ENCODE measurements at places on chromosomes 12 and 14. TPM values are rescaled to one million over a fixed set of nuclear protein-coding genes. Genes with fewer than 3 reads are reported as not detected.
A peak's percentile ranks its signal among the peaks of the same experiment; 100 is the strongest.

DNA sequence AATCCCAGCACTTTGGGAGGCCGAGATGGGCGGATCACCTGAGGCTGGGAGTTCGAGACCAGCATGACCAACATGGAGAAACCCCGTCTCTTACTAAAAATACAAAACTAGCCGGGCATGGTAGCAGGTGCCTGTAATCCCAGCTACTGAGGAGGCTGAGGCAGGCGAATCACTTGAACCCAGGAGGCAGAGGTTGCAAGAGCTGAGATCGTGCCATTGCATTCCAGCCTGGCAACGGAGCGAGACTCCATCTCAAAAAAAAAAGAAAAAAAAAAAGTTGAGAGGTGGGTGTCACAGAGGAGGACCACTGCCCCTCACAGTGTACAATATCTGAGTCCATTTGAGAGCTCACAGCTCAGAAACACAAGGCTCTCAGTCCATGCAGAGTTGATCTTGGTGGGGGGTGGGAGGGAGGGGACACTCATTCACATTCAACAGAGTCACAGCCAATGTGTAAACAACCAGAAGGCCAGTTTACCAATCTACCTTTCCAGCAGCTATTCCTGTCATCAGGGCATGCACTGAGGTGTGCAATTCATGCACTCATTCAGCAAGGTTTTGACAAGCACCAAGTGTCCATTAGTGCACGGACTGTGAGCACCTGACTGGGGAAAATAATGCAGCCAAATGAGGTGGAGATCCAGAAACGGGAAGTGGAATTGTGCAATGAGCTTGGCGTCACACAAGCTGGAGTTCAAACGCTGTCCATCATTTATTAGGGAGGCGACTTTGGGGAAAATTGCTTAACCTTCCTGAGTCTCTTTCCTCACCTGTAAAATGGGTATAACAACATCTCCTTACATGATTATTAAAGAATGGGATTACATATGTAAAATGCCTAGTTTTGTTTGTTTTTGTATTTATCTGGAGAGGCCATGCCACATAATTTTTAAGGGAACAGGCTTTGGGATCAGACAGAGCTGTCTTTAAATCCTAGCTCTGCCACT, 4.4 kb upstream of the EIF5 start:
- H3K36me3 ChIP-seq: no peaks in the 10 kb centered on the region
- no peak overlapping the region for H3K4me3 ChIP-seq
- 0 out of 2 replicates have a peak overlapping the region, but pooled peaks have one; percentile 45 for H3K27ac ChIP-seq
- no peaks in the 10 kb centered on the region for H3K27me3 ChIP-seq
- no peaks in the 10 kb centered on the region for H3K4me1 ChIP-seq
- no peak for DNase-seq

GRCh38 chr14:23024612-23025075, 10.1 kb downstream of the PSMB5 start:
- peaks cover 3% of the 10 kb centered on the region for H3K4me1 ChIP-seq
- H3K36me3 ChIP-seq: peaks cover 8% of the 10 kb centered on the region
- no peaks in the 10 kb centered on the region for H3K27me3 ChIP-seq
- H3K4me3 ChIP-seq: no peak overlapping the region

DNA sequence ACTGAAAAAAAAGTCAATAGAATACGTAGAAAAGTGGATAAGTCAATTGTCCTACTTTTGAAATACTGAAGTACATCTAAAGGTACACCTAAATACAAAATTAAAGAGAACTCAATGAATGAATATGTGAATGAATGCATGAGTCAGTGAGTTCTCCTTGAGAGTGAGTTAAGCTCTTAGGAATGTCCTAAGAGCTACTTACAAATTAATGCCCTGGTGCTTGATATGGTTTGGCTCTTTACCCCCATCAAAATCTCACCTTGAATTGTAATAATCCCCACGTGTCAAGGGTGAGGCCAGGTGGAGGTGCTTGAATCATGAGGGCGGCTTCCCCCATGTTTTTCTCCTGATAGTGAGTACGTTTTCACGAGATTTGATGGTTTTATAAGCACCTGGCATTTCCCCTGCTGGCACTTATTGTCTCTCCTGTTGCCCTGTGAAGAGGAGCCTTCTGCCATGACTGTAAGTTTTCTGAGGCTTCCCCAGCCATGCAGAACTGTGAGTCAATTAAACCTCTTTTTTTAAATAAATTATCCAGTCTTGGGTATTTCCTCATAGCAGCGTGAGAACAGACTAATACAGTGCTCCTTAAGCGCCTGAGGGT, 192.2 kb upstream of the ARHGAP5 start:
- no peak overlapping the region for H3K27ac ChIP-seq
- no peaks in the 10 kb centered on the region for H3K36me3 ChIP-seq
- H3K4me3 ChIP-seq: no peak overlapping the region
- H3K4me1 ChIP-seq: no peaks in the 10 kb centered on the region
- DNase-seq: no peak

- no peaks in the 10 kb centered on the region for H3K36me3 ChIP-seq
- no peak overlapping the region for H3K27ac ChIP-seq
- DNase-seq: no peak
These were observed 111.1 kb upstream of the CCDC175 start for GRCh38 chr14:59687663-59688062.

DNA sequence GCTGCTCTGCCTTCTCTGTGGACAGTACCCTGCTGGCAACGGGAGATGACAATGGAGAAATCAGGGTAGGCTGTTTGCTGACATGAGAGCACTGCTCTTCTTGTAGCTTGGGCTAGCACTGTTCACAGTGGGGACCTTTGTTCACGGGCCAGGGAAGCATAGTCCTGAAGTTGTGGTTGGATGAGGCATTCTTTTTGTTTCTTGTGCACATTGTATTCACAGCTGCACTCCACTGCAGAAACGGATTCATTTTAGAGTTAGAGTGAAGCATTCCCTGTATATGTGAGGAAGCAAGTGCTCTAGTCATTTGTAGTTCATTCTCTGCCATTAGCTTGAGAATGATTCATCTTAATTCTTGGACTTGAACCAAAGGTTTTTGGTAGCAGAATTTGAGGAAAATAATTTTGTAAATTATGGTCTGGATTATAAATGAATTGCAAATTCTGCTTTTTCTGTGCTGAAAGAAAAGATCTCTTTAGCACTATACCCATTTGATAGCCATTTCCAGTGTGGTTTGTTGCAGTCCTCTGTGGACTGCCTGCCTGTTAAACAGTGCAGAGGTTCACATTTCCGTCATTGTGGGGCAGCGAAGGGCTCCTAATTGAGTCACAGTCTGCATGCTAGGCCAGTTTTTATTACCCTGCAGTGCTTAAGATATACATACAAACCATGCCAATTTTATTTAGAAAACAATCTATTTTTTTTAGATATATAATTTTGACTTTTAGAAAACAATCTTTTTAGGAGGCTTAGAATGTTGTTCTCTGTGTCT, 80.6 kb downstream of the APAF1 start:
- H3K4me1 ChIP-seq: no peaks in the 10 kb centered on the region
- H3K4me3 ChIP-seq: no peak overlapping the region
- H3K27me3 ChIP-seq: no peaks in the 10 kb centered on the region
- peaks cover 12% of the 10 kb centered on the region for H3K36me3 ChIP-seq
- no peak overlapping the region for H3K27ac ChIP-seq

- no peaks in the 10 kb centered on the region for H3K36me3 ChIP-seq
- H3K27me3 ChIP-seq: 0 out of 2 replicates have a peak, but pooled peaks cover 4% of the 10 kb centered on the region
- H3K4me1 ChIP-seq: no peaks in the 10 kb centered on the region
- H3K27ac ChIP-seq: no peak overlapping the region
These were observed 1180.6 kb downstream of the VRK1 start for GRCh38 chr14:97977651-97978261.

GRCh38 chr12:67646775-67647174, 1.8 kb upstream of the DYRK2 start:
- peaks cover 14% of the 10 kb centered on the region for H3K4me1 ChIP-seq
- H3K27ac ChIP-seq: no peak overlapping the region
- DNase-seq: no peak
- no peaks in the 10 kb centered on the region for H3K36me3 ChIP-seq
- no peaks in the 10 kb centered on the region for H3K27me3 ChIP-seq

GRCh38 chr14:36553656-36554260, 28.7 kb downstream of the NKX2-8 start:
- peaks cover 6% of the 10 kb centered on the region for H3K4me1 ChIP-seq
- H3K36me3 ChIP-seq: no peaks in the 10 kb centered on the region
- H3K4me3 ChIP-seq: no peak overlapping the region
- no peak overlapping the region for H3K27ac ChIP-seq
- no peaks in the 10 kb centered on the region for H3K27me3 ChIP-seq

DNA sequence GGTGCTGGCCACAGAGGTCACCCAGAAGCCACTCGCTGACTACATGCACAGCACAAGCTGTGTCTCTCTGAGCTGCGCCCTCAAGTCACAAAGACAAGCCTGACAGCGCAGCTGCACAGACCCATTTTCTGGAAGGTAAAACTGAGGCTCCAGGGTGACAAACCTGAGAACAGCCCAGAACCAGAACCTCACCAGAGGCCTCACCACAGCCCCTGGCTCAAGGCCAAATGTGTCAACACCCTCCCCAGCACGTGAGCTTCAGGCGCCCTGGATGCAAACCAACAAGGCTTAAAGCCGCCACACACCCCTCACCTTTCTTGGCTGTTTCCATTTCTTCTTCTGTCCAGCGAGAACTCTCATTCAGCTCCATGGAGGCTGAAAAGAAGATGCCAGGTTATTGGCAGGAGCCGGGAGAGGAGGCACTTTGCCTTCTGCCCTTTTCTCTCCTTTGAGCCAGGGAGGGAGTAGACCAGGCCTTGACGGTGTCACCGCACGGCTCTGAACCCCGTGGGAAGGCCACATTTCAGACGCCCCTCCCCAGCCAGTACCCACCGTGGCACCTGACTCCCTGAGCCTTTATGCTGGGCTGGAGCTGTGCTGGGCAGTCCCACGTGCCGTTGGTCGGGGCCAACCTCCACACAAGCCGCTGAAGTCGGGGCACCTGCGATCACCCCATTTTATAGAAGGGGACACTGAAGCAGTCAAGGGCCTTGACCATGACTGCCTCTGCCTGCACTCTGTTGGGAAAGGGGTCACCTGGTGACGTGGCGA, 103.1 kb downstream of the RFLNA start:
- no peak overlapping the region for H3K4me3 ChIP-seq
- H3K27ac ChIP-seq: no peak overlapping the region
- no peaks in the 10 kb centered on the region for H3K27me3 ChIP-seq
- no peaks in the 10 kb centered on the region for H3K4me1 ChIP-seq
- H3K36me3 ChIP-seq: peaks cover 11% of the 10 kb centered on the region

The OR6C2 gene
- total RNA-seq: not detected

The CLEC1B gene
- not detected for total RNA-seq

The FGD4 gene
- 48.2 TPM for total RNA-seq

The TMEM132C gene
- total RNA-seq: 0.59 TPM

The IRAK3 gene
- 2.2 TPM for total RNA-seq

The SART3 gene
- total RNA-seq: 103 TPM

The A2ML1 gene
- total RNA-seq: 10.3 TPM

All from H1 (cell line).